NCI-H2171 (cell line): ENCODE measurements at places on chromosomes 7 and 10.

DNA sequence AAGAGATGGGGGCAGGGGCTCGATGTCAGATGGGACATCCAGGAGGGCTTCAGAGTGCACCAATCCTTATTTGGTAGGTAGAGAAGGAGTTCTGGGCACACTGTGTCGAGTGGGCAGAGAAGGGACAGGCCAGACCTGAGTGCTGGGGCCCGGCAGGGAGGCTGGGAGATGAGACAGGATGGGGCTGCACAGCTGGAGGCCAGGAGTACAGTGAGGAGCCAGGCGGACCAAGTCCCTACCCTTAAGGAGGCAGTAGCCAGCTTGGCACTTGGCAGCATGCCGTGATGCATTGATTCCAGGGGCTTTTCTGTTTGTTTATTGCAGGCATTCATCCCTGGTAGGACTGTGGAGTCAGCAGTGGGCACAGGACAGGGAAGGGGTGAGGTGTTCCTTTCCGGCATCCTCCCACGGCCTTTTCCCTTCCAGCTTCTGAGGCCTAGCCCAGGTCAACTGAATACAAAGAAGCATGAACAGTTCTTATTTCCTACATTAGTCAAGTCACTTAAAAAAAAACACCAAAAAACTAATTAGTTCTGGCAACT lies 168.8 kb upstream of the CDCA7L start:
- no peak for DNase-seq

DNA sequence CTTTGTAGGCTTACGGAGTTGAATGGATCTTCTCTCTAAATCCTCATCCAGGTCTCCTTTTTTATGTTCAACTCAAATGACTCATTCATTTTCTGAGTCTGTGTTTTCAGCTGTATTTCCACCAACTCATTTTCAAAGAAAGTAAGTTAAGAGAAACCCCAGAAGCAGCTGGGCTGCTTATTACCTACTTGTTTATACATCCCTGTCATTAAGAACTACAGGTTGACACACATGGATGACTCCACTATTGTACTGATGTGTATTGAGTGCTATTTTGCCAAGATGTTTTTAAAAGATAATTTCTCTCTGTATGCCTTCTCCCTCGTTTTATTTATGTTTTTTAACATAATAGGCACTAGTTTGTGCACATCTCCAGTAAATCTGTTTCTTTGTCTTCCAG lies 41.9 kb downstream of the DGKI start:
- no peak for DNase-seq

- no peak for DNase-seq
Observed at GRCh38 chr10:7045891-7046599, 364.8 kb downstream of the SFMBT2 start.

DNA sequence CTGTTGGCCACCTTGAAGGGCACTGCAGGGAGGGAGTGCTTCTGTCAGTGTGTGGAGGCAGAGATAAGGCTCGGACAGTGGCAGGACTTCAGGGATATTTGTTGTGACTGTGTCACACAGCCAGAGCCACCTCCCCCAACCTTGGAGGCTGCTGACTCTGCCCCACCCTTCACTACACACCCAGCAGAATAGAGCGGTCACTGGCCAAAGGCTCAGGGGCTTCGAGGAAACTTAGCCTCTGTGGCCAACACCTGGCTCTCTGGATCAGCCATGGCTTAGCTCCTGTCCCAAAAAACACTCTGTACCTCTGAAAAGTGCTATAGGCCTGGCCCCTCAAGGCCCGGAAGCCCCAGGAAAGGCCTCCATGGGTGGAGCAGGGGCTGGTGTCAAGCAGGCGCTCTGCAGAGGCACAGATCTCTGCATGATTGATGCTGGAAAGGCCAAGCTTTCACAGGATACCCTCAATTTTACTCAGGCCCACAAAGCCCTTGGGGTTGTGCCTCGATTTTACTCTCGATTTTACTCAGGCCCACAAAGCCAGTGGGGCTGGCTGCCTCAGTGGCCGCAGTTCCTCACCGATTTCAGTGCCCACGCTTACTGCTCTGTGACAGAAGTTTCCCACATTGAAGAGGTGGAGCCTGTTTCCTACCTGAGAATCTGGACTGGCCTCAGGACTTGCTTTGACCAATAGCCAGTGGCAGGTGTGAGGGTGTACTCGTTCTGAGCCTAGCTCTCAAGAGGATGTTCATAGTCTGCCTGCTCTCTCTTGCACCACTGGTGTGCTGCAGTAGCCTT lies 113.2 kb upstream of the GPR26 start:
- no peak for DNase-seq
